NCI-H187 (cell line): ENCODE measurements at places on chromosomes 1 and 21.

GRCh38 chr1:169060919-169061639 is 45.4 kb upstream of the ATP1B1 start:
- DNase-seq: no peak

DNA sequence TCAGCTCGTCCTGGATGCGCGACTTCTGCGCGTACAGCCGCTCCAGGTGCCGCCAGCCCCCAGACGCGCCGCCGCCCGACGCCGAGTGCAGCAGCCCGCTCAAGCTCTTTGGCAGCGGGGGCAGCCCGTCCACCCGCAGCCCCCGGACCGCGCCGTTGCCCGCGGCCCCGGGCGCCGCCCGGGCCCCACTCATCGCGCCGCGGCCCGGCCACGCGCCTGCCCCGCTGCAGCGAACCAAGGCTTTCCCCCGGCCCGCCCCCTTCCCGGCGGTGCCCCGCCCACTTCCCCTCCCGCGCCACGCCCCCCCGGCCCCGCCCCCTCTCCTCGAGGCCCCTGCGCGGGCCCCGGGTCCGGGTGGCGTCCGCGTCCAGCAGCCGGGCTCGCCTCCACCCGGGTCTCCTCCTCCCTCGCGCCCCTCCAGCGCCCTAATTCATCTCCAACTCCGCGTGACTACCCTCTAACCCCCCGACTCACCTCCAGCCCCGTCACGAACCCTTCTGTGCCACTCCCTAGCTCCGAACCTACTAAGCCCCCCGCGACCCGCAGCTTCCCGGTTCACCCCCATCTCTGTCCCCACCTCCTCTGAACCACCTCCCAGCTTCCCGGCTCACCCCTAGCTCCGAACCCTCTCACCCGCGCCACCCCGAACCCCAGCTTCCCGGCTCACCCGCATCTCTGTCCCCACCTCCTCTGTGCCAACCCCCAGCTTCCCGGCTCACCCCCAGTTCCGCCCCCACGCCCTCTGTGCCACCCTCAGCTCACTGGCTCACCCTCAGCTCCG is at the start of gene FAM89A:
Gene FAM89A, minus strand, starts transcription at position 236 of the 781 bp plus-strand sequence. Its CDS starts 43 bp downstream, at position 193.
- DNase-seq: no peak

DNA sequence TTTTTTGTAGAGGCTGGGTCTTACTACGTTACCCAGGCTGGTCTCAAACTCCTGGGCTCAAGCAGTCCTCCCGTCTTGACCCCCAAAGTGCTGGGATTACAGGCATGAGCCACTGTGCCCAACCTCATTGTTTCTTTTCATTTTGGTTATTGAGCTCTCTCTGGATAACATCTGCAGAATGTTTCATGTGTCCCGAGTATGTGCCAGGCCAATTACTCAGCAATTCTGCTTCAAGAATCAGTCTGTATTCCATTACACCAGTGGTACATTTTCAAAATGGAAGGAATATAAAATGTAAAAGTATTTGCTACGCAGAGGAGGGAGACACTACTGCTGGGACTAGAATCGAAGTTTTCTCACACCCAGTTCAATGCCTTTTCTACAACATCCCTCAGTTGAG is 1.7 kb upstream of the ELOA start:
- no peak for DNase-seq

DNA sequence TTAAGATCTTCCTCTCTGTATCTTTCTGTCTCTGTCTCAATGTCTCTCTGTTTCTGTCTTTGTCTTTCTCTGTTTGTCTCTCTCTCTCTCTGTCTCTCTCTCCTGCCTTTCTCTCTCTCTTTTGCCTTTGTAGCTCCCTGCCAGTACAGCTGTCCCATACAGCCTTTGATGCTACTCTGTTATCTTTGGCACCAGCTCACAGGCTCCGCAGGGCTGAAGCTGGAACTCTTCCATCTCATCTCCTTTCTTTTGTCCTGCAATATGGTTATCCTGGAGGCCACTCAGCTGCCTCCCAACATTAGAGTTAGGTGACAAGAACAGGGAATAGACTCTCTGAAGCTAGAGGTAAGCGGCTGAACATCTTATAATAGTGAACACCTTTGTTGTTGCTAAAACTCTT is 354.3 kb upstream of the NEGR1 start:
- DNase-seq: no peak

- DNase-seq: no peak
Observed at GRCh38 chr21:38663282-38663681, 142.4 kb upstream of the ETS2 start.
